Stimulated activated CD8-positive, alpha-beta memory T cell treated with anti-CD3 and anti-CD28 coated beads, Interleukin-4, amount 100 ng/mL, for 48 hours (primary cell): ENCODE measurements at places on chromosomes 7 and 10.

GRCh38 chr10:1369665-1370064 is 313.5 kb downstream of the WDR37 start:
- peak; percentile 3 for DNase-seq

- no peak for DNase-seq
Observed at GRCh38 chr7:145474009-145474686, 638.3 kb upstream of the TPK1 start.

GRCh38 chr7:96701258-96701657 is 8.4 kb downstream of the SEM1 start:
- DNase-seq = no peak

- peak; percentile 36 for DNase-seq
Observed at GRCh38 chr10:43355749-43356371, 15.6 kb upstream of the FXYD4 start.

GRCh38 chr10:43206391-43207235 is 60.3 kb downstream of the RASGEF1A start:
- DNase-seq = peak; percentile 10

GRCh38 chr10:4538016-4538415 is 288.0 kb upstream of the AKR1E2 start:
- DNase-seq = no peak

DNA sequence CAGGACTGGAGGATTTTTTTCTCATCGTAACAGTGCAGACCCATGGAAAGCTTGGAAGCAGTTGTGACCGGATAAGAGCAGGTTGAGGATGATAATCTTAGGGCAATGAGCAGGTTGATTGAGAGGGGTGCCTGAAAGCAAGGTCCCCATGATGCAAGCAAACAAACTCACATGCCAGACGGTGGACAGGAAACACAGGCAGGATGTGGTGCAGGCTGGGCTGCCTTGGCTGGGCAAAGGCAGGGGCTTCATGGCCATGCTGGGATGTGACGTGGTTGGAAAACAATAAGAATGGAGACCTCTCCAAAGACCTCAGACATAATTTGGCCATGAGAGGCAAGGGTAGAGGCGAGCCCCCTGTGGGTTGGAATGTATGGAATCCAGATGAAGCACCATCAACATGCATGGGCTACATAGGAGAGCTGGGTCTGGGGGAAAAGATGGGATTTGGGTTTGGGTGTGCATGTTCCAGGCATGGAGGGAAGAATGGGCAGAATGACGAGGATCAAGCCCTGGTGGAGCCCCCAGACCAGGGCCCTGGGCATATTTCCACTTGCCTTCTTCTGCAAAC is 58.3 kb downstream of the IKZF1 start:
- no peak for DNase-seq

DNA sequence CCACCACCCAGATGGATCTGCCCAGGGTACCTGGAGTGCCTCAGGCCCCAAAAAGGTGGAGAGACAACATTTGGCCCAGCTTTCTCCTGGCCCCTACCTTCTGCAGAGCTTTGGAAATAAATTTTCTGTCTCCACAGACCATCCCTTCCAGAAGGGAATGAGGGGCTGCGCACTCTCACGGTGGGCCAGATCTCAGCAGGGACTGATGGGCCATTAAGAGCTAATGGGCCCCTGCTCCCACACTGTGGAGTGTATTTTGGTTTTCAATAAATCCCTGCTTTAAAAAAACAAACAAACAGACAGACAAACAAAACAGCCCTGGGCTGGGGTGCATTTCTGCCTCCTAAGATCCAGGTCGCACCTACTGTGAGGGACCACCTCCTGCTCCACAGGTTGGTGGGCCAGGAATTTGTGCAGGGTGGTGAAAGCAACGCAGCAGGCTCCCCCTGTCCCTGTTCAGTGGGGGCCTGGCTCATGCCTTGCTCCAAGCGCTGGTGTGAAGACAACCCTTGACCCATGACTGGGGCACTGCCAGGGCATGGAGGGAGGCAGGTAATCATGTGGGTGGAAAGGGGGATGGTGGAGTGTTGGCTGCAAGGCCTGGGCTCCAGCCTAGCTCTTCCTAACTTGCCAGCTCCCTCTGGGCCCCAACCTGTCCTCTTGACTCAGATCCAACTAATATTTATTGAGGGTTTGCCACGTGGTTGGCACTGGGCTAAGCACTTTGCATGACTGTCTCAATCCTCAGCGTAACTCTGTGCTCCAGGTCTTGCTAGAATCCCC is 88.5 kb downstream of the COL13A1 start:
- DNase-seq = no peak
